ENCODE measurements at places on chromosomes 3 and 15. TPM values are rescaled to one million over a fixed set of nuclear protein-coding genes. Genes with fewer than 3 reads are reported as not detected.

Gene SPTBN5
- total RNA-seq: 0.14 TPM

Gene DTWD1
- total RNA-seq: 21.9 TPM

Gene SLC24A5
- not detected for total RNA-seq

Gene SUCNR1
- not detected for total RNA-seq

Gene TMEM207
- total RNA-seq: not detected

Measured in activated CD8-positive, alpha-beta T cell treated with anti-CD3 and anti-CD28 coated beads for 36 hours (primary cell).